Daoy (cell line): ENCODE measurements at places on chromosomes 12 and 14. TPM values are rescaled to one million over a fixed set of nuclear protein-coding genes. Genes with fewer than 3 reads are reported as not detected.

DNA sequence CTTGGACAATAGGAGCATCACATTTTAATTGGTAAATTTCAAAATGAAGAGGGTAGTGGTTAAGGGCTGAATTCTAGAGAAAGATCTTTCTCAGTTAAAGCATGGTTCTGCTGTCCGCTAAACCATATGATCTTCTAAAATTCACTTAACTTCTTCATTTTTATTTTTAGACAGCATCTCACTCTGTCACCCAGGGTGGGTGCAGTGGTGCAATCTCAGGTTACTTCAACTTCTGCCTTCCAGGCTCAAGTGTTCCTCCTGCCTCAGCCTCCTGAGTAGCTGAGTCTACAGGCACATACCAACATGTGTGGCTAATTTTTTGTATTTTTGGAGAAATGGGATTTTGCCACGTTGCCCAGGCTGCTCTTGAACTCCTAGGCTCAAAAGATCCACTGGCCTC is 226.7 kb upstream of the ABCD2 start:
- no peak for DNase-seq

GRCh38 chr12:79689061-79689476 is 1.7 kb downstream of the PAWR start:
- no peak for DNase-seq

GRCh38 chr12:68497107-68497506 is 113.6 kb upstream of the RAP1B start:
- no peak for DNase-seq

DNA sequence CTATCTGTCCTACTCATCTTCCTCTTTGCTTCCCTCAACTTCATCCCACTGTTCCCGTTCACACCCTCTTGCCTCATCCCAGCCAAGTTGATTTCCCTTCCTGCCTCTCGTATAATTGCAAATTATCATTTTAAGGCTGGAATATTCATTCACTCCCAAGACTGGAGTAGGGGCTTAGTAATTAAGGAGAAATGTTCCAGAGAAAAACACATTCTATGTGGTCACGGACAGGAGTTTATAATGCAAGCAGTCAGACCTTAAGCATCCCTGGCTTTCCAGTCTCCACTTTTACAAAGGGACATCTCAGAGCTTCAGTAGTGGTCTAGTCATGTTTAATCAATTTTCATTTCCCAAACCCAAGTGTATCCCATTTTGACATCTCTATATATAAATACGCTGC is 54.9 kb downstream of the TMEM132D start:
- DNase-seq, result no peak

GRCh38 chr12:116820064-116820656 is 61.1 kb downstream of the HRK start:
- no peak for DNase-seq

GRCh38 chr12:51600721-51601120 is 9.7 kb downstream of the SCN8A start:
- DNase-seq, result no peak

GRCh38 chr12:53097564-53098353 is at the start of gene IGFBP6:
Gene IGFBP6 (plus strand): TSS chr12:53097667. CDS start chr12:53097718, 51 bp downstream.
- peak; percentile 87 for DNase-seq

DNA sequence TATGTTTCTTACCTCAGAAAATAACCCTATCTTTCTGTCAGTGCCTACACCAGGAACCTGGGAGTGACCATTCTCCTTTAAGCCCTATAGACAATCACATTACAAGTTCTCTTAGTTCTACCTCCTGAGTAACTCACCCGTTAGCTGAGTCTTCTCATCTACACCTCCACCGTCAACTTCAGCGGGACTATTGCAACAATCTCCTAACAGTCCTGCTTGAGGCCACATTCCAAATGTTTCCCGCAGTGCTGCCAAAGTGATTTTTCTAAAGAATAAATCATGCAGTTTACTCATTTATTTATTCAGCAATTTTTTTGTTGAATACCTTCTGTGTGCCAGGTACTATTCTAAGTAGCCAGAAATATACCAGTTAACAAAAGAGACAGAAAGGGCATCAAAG is 285.0 kb upstream of the GRIP1 start:
- DNase-seq, result no peak

DNA sequence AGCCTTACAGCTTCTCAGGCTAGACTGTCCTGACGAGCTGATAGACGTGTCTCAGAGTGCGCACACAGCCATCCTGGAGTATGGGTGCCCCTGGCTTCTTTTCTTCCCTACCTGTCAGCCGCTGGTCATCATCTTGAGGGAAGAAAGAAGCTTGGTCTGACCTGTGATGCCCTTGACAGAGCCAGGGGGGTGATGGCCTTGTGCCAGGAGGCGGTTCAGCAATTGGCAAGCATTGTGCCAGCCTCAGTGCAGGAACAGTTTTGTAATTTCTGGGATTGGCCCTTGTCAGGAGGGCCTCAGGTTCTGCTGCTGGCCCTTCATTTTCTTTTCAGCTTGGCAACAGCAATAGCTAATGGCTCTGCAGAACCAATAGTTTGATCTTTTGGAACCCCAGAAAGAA is 80.1 kb downstream of the ADCK1 start:
- no peak for DNase-seq

DNA sequence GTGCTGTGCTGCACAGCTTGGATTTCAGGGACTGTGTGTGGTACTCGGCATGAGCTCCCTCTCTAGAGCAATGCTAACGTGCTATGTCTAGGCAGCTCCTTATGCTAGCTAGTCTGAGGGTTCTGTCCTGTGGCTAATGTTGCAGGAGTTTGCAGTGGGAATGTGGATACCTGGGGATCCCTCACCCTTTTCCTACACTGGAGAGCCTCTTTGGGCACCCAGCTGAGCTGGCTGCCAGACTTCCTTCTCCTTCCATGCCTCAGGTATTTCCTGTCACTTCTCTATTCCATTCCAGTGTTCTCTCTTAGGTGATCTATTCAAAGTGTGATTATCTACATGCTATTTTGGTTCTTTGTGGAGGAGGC is 64.9 kb downstream of the FBXO33 start:
- no peak for DNase-seq

DNA sequence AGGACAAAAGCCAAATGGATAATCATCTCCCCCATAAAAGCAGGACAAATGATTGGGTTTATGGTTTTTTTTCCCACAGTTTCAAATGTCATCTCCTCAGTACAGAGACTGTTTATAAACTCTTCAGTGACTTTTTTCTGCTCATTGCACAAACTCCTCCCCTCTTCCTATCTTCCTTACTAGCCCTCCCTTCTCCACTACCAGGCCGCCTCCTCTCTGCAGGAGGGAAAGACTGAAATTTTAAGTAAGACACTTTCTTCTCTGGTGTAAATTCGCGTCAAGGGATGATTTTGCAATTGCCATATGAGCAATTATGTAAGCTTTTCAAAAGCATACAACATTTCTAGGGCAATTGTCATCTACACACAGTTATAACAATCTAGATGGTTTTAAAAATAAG is 37.0 kb downstream of the BTG1 start:
- DNase-seq, result peak; percentile 17

DNA sequence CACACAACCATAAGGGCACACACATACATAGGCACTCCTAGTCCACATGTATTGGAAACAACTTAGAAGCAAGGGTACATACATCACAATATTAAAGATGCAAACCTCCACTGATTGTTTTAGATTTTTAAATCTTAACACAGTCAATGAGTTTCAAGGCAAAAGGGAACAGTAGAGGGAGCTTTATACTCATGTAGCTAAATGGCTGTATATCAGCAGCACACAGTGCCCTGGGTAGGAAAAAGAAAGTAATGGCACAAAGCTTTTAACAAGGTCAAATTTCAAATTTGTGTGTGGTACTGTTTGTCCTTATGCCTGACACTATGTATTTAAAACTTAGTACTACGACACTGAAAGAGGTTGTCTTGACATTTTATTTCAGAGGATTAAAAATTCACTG is 262.0 kb downstream of the MED13L start:
- peak; percentile 8 for DNase-seq

- DNase-seq, result no peak
These were observed 11.5 kb downstream of the FLVCR2 start for GRCh38 chr14:75589931-75590330.

DNA sequence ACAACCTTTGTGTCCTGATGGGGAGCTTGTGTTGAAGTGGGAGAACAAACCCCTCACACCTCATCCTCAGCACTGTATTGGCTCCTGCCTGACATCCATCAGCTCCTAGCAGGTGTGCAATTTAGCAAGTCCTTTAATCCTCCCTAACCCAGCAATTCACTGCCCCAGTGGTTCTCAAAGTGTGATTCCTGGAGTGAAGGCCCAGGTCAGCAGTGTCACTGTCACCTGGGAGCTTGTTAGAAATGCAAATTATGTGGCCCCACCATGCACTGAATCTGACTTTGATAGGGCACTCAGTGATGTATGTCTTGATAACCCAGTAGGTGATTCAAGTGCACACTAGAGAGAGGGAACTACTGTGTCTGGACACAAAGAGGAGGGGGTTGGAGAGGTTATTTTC is 133.6 kb downstream of the FGD4 start:
- no peak for DNase-seq

- no peak for DNase-seq
These were observed 719 bp upstream of the SRSF9 start for GRCh38 chr12:120470150-120470784.

- DNase-seq, result no peak
These were observed 143.4 kb upstream of the NAV3 start for GRCh38 chr12:77687321-77687720.

The PDZRN4 gene
- total RNA-seq, result not detected in 2 replicates

The SERPINA5 gene
- 0.17 and 0.33 TPM in 2 replicates for total RNA-seq

The MLEC gene
- 93.7 and 108 TPM in 2 replicates for total RNA-seq

The GARIN6 gene
- total RNA-seq, result not detected in 2 replicates

The KLHL33 gene
- not detected in 2 replicates for total RNA-seq

The PRH2 gene
- total RNA-seq, result not detected in 2 replicates
